Right renal cortex interstitium (tissue), 3 donors: ENCODE measurements at places on chromosomes 2 and 18.

DNA sequence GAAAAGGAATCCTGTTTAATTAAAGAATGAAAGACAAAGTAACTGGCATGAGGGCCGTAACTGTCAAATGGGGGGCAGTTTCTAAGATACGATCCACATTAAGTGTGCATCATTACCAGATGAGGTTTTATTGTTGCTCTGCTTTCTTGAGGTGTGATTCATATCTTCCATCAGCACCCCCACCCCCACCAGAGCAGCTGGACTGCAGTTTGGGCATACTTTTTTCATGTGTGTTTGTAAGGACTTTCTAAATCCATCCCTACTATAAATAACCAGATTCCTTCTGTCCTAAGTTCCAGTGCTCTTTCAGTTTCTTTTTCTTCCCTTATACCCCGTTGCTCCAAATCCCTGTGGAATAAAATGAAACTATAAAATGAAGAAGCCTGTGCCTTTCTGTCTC, 142.1 kb downstream of the CDCA7 start:
- DNase-seq = no peak

- no peak for DNase-seq
These were observed 29.8 kb upstream of the ARMC9 start for GRCh38 chr2:231168460-231169139.

GRCh38 chr2:197839327-197839726, 34.9 kb downstream of the PLCL1 start:
- no peak for DNase-seq

- no peak for DNase-seq
These were observed 60.7 kb downstream of the ADI1 start for GRCh38 chr2:3458396-3459184.

DNA sequence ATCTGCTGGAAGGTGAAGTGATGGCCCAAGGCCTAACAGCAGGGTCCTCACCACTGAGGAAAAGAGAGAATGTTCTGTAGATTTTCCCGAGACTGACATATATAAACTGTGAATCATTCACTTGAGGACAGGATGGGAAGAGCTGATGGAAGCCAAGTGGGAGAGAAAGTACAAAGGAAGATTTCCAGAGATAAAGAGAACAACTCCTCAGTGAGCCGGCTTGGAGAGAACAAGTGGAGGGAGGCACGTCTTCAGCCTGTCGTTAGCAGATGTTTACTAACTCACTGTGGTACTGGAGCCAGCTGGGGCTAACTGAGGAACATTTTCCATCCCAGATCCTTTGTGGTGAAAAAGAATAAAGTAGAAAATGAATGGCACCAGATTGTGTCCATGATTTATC, 552.9 kb upstream of the TNP1 start:
- no peak for DNase-seq

- DNase-seq = no peak
These were observed 67.9 kb downstream of the RHOB start for GRCh38 chr2:20514596-20515269.

DNA sequence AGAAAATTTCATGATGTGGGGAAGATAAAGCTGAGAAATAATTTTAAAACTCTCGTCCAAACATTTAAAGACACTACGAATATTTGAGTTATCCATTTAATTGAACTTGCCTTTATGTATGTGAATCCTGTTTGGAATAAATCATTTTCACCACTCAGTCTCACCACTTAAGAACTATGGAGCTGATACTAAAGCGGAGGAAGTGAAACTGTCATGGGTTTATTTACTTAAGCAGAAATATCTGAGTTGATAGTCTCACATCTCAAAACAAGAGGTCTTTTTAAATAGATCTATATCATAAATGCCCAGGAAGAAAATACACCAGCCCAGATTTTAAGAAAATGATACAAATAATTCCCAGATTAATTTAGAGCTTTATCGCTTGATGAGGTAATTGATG, 532.4 kb downstream of the ZNF804A start:
- no peak for DNase-seq

DNA sequence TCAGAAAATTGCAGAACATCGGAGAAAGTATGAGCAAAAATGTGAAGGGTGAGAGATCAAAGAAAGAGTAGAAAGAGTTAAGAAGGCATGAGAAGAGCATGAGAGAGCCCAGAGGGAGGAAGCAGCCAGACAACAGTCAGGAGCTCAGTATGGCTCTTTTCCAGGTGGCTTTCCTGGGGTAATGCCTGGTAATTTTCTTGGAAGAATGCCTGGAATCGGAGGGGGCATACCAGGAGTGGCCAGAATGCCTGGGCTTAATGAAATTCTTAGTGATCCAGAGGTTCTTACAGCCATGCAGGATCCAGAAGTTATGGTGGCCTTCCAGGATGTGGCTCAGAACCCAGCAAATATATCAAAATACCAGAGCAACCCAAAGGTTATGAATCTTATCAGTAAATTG, 271.8 kb upstream of the TFPI start:
- DNase-seq = no peak

DNA sequence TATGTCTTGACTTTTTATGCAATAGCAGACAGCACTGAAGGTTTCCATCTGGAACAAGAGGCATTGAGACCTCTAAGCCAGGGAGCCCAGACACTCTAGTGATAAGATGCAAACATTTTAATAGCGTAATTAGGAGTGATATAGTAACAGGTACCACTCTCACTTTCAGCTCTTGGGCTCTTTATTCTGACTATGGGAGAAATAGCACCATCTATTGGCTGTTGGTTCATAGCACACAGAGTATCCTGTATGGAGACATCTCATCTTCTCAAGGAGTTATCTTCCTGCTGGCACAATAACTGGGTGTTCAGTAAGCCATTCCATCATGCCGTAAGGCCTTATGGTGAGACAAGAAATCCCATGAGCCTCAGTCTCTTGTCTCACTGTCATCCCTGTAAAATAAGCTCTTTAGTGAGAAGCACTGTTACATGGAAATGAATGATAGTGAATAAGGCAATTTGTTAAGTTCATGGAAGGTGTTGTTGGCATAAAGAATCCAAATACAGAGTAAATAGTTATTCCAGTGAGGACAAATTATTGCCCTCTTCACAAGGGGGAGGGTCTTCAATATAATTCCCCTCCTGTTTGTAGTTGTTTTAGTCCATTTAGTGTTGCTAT, 48.3 kb downstream of the THUMPD2 start:
- no peak for DNase-seq

DNA sequence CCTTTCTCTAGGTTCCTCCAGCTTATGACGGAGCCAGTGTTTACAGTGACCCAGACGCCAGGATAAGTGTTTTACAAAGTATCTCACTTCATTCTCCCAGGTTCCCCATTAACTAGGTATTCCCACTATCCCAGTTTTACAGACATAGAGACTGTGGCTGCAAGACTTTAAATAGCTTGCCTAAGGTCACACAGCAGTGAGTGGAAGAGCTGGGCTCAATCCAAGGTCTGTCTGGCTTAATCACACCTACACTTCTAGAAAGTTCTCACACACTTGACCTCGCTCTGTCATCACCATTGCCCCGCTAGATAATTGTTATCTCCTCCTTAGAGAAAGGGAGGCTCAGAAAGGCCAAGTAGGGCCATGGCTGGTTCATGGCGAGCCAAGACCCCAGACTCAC, 110.2 kb downstream of the ANTXR1 start:
- no peak for DNase-seq

GRCh38 chr2:113172721-113173541, 840 bp upstream of the PSD4 start:
- no peak for DNase-seq

- no peak for DNase-seq
These were observed 28.6 kb upstream of the CHAC2 start for GRCh38 chr2:53739032-53739431.

DNA sequence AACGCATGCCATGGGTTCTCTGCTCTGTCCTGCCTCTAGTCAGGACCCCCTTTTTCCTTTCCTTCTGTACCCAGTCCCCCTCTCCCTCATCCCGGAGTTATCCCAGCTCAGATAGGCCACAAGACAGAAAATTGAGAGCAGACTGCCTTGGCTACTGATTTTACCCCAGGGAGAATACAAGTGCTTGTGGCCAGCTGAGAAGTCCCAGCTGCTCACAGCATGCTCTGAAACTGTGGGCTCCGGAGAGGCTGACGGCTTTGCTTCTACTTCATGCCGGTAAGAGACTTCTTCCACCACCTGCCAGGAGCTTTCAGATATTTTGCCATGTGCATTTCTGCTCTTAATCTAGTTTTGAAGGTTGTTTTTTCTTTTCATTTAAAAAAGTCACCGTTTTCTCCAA, 20.0 kb upstream of the SIX2 start:
- DNase-seq = no peak

DNA sequence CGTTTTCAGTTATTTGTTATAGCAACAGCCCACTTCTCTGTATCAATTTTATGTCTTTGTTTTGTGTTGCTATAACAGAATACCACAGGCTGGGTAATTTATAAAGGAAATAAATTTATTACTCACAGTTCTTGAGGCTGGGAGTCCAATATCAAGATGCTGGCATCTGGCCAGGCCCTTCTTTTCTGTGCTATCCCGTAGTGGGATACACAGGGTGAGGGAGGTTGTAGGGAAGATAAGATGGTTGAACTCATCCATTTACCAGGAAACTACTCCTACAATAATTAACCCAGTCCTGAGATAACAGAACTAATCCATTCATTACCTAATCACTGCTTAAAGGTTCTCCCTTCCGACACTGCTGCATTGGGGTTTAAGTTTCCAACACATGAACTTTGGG, 220.7 kb downstream of the TPGS2 start:
- no peak for DNase-seq

DNA sequence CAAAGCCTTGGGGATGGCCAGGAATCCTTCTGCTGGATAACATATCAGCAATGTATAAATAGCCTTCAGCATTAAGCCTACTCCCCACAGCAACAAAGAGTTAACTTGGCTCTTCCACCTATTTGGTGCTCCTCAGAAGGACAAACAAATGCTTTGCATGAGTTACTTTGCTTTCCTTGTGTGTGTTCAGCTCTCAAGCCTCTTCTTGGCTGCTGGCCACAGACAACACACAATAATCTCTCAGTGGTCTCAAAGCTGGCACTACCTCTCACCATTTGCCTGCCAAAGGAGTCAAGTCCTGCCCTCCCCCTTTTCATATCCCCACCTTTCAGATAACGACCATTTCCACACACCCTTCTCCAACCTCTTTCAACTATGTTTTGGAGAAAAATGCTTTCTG, 17.5 kb downstream of the FTCDNL1 start:
- DNase-seq = no peak

GRCh38 chr2:25402477-25402876, 60.8 kb upstream of the DNMT3A start:
- DNase-seq = no peak

- DNase-seq = no peak
These were observed 59.4 kb downstream of the HK2 start for GRCh38 chr2:74893332-74893731.

GRCh38 chr18:7273301-7273921, 42.5 kb downstream of the LRRC30 start:
- no peak for DNase-seq

- peak; percentile 25 for DNase-seq
These were observed 59.6 kb downstream of the TRPM8 start for GRCh38 chr2:233976690-233977294.

- no peak for DNase-seq
These were observed 44.3 kb downstream of the CALCRL start for GRCh38 chr2:187403568-187404260.

DNA sequence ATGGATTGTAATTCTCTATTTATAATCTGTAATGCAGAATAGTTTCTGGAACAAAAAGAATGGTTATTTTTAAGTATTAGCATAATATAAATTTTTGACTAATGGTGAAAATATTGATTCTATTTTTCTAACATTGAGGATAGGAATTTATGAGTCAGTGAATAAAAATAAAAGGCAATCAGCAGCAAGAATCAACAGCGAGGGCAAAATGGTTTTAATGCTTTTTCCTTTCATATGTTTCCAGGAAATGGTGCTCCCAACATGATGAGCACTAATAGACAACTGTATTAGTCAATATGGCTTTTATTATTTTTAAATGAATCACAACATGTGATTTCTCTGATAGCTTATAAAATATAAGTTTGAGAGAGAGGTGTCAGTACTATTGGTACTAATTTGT, 90.7 kb upstream of the TFPI start:
- DNase-seq = no peak

DNA sequence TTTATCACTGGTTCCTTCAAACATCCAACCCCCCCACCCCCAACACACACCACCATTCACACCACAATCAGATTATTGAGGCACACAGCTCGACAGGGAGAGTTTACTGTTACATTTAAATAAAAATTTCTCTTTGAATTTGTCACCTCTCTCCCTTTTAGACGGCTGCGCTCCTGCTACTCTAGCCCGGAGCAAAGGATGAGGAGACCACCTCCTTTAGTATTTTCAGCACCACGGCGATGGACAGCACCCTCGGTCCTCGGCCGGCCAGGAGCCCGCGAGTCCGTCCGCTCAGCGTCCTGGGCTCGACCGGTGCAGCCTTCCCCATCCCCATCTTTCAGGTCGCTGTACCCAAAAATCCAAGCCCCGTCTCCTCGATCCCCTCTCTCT, 892 bp downstream of the CELF4 start:
- DNase-seq = peak; percentile 82

GRCh38 chr18:57141208-57142129, 5.4 kb upstream of the BOD1L2 start:
- DNase-seq = no peak

GRCh38 chr2:235951982-235952381, 216.2 kb downstream of the GBX2 start:
- no peak for DNase-seq

DNA sequence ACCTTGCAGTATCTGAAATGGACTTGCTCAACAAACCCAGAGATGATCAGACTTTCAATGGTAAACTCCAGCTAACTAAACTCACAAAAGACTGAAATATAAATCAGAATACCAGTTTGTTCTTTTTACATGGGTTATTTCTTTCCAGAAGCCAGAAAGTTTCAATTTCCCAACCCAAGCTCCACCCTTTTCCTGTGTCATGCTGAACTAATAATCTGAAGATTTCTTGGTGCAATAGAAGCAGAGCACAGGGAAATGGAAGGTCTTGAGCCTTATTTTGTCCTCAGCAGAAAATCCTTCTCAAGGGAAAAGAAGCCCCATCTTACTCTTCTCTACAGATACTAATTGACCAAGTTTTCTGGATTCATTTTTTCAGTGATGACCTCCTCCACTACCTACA, 93.3 kb upstream of the PAPOLG start:
- DNase-seq = no peak

DNA sequence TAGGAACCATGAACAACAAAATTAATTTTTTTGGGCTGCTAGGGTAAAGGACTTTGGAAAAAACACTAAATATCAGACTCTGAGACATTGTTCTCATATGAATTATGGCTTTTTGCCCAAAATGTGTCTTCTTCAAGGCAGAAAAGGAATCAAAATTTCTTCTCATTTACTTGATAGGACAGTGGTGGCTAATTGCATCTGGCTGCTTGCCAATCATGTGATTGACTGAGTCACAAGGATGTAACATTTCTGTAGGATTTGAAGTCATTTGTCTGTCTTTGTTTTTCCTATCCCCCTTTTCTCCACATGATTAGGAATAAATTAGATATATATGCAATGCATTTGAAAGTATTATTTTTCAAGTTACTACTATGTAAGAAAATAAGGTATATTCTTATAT, 130.2 kb downstream of the SLC4A10 start:
- DNase-seq = no peak

- no peak for DNase-seq
These were observed 33.2 kb downstream of the ANKRD29 start for GRCh38 chr18:23629444-23629946.

GRCh38 chr2:121142452-121142851, 142.6 kb downstream of the TFCP2L1 start:
- DNase-seq = no peak
